ENCODE measurements at places on chromosomes 5 and 9. TPM values are rescaled to one million over a fixed set of nuclear protein-coding genes. Genes with fewer than 3 reads are reported as not detected.
A peak's percentile ranks its signal among the peaks of the same experiment; 100 is the strongest.

Gene GPX8
- 27.9 TPM for total RNA-seq

GRCh38 chr5:7808998-7809397, 41.9 kb downstream of the CFAP90 start:
- no peaks in the 10 kb centered on the region for H3K4me1 ChIP-seq
- DNase-seq = no peak
- no peaks in the 10 kb centered on the region for H3K27me3 ChIP-seq
- no peak overlapping the region for H3K27ac ChIP-seq
- no peaks in the 10 kb centered on the region for H3K36me3 ChIP-seq

Gene STRBP
- total RNA-seq = 0.43 TPM

GRCh38 chr5:41433552-41434181, 76.7 kb downstream of the PLCXD3 start:
- no peak overlapping the region for H3K27ac ChIP-seq
- H3K4me3 ChIP-seq = no peak overlapping the region
- H3K36me3 ChIP-seq = no peaks in the 10 kb centered on the region
- no peaks in the 10 kb centered on the region for H3K4me1 ChIP-seq
- H3K27me3 ChIP-seq = no peaks in the 10 kb centered on the region
- no peak for DNase-seq

Gene ADGRD2
- total RNA-seq = not detected

DNA sequence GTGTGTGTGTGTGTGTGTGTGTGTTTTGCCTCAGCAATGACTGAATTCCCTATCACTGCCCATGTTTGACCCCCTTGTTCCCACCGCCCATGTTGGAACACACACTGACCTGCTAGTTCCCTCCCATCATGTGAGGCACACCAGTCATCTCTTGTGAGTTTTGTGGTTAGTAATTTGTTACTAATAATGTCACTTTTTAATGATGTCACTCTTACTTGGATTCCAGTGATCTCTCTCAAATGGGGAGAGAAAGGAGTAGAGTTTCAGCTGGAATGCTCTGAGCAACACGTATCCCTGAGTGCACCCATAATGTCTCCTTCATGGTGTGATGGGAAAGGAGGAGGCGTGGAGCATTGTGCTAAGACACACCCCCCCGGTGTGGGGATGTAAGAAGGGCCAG, 172.6 kb downstream of the SH3GL2 start:
- H3K4me3 ChIP-seq = no peak overlapping the region
- H3K36me3 ChIP-seq = no peaks in the 10 kb centered on the region
- no peak overlapping the region for H3K27ac ChIP-seq

DNA sequence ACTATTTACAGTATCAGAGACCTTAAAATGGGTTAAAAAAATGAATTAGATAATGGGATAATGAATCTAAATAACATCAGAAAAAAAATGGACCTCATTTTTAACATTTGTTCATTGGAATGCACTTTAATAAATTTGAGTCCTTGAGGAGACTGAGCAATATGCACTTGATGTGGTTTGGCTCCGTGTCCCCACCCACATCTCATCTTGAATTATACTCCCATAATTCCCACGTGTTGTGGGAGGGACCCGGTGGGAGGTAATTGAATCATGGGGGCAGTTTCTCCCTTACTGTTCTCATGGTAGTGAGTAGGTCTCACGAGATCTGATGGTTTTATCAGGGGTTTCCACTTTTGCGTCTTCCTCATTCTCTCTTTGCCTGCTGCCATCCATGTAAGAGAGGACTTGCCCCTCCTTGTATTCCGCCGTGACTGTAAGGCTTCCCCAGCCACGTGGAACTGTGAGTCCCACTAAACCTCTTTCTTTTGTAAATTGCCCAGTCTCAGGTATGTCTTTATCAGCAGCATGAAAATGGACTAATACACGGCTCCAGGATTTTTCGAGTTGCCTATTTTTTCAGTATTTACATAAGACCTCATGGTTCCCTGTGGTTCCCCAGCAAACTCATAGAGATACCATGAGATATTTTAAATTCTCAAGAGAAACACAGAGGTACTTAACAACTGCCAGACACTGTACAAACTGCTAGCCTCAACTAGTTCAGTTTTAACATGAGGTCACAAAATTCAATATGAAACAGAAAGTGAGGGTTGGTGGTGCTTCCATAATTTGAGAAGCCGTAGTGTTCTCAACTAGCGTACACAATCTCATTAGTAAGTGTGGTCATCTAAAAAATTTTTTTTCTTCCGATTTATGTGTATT, 128.3 kb downstream of the TLE1 start:
- H3K4me3 ChIP-seq = no peak overlapping the region
- no peaks in the 10 kb centered on the region for H3K4me1 ChIP-seq

DNA sequence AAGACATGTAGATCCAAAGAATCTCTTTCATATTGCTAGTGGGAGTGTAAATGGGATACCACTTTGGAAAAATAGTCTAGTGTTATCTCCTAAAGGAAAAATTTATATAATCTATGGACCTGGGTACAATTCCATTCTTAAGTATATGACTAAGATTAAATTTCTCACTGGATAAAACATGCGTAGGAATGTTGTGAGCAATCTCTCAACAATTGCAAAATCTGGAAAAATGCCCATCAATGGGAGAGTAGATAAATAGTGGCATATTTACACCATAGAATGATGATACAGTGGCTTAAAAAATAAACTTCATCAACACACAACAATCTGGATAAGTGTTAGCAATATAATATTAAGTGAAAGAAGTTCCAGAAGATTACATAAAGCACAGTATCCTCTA, 469.5 kb downstream of the MAN2A1 start:
- no peak overlapping the region for H3K27ac ChIP-seq
- H3K4me1 ChIP-seq = no peaks in the 10 kb centered on the region
- DNase-seq = no peak
- no peak overlapping the region for H3K4me3 ChIP-seq

Gene FBP1
- 4.8 TPM for total RNA-seq

- H3K27me3 ChIP-seq = no peaks in the 10 kb centered on the region
- no peak for DNase-seq
Observed at GRCh38 chr9:119280740-119281485, 88.3 kb downstream of the BRINP1 start.

- no peak overlapping the region for H3K4me3 ChIP-seq
- H3K27me3 ChIP-seq = no peaks in the 10 kb centered on the region
- H3K36me3 ChIP-seq = no peaks in the 10 kb centered on the region
- DNase-seq = no peak
Observed at GRCh38 chr5:127452626-127453025, 64.8 kb upstream of the PRRC1 start.

GRCh38 chr9:107309271-107309670, 26.2 kb downstream of the RAD23B start:
- H3K27ac ChIP-seq = no peak overlapping the region
- H3K4me1 ChIP-seq = no peaks in the 10 kb centered on the region
- no peak for DNase-seq
- peaks cover 40% of the 10 kb centered on the region for H3K36me3 ChIP-seq
- no peak overlapping the region for H3K4me3 ChIP-seq

DNA sequence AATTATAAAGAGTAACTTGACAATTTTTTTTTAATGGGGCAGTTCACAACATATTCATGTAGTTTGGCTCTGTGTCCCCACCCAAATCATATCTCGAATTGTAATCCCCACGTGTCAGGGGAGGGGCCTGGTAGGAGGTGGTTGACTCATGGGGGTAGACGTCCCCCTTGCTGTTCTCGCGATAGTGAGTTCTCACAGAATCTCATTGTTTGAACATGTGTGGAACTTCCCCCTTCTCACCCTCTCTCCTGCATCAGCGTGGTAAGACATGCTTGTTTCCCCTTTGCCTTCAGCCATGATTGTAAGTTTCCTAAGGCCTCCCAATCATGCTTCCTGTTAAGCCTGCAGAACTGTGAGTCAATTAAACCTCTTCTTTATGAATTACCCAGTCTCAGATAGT, 40.7 kb downstream of the FBXW11 start:
- H3K4me3 ChIP-seq = no peak overlapping the region
- H3K27me3 ChIP-seq = no peaks in the 10 kb centered on the region
- no peaks in the 10 kb centered on the region for H3K36me3 ChIP-seq
- H3K27ac ChIP-seq = no peak overlapping the region

Gene TAF11L5
- total RNA-seq = not detected

- DNase-seq = no peak
- H3K36me3 ChIP-seq = no peaks in the 10 kb centered on the region
- H3K4me3 ChIP-seq = no peak overlapping the region
- peak overlapping the region; percentile 44 for H3K27ac ChIP-seq
- H3K27me3 ChIP-seq = no peaks in the 10 kb centered on the region
- peaks cover 24% of the 10 kb centered on the region for H3K4me1 ChIP-seq
Observed at GRCh38 chr5:34045996-34046395, 3.0 kb upstream of the C1QTNF3 start.

GRCh38 chr9:34717996-34718614, 8.2 kb upstream of the CCL21 start:
- no peak overlapping the region for H3K27ac ChIP-seq
- H3K36me3 ChIP-seq = no peaks in the 10 kb centered on the region

DNA sequence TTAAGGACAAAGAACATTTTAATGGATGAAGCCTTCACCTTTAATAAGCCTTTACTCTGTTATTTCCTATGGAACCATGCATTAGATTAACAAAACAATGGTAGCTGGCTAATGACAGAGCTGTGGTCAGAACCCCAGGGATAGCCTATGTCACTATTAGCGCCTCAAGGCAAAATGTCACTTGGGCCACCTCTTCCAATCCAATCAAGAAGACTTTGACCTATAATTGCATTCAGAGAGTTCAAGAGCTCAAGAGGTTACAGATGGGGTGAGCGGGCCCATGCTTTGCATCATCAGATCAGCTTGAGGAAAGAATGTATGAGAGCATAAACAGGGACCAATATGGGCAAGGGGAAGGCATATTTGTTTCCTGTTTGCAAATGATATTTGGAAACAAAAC, 425.1 kb downstream of the ARHGEF28 start:
- H3K4me1 ChIP-seq = peaks cover 2% of the 10 kb centered on the region
- H3K27me3 ChIP-seq = no peaks in the 10 kb centered on the region
- no peak overlapping the region for H3K4me3 ChIP-seq
- no peak overlapping the region for H3K27ac ChIP-seq

Gene NACC2
- 72.2 TPM for total RNA-seq

- H3K36me3 ChIP-seq = no peaks in the 10 kb centered on the region
- no peak for DNase-seq
- no peak overlapping the region for H3K4me3 ChIP-seq
- peak overlapping the region; percentile 26 for H3K27ac ChIP-seq
- no peaks in the 10 kb centered on the region for H3K27me3 ChIP-seq
Observed at GRCh38 chr5:91266184-91266705, 116.9 kb downstream of the ARRDC3 start.

GRCh38 chr5:135032695-135032998, 1.4 kb downstream of the PITX1 start:
- H3K27me3 ChIP-seq = peaks cover 25% of the 10 kb centered on the region
- no peak overlapping the region for H3K27ac ChIP-seq
- H3K4me1 ChIP-seq = peaks cover 18% of the 10 kb centered on the region
- H3K36me3 ChIP-seq = no peaks in the 10 kb centered on the region
- DNase-seq = no peak
- peak overlapping the region; percentile 73 for H3K4me3 ChIP-seq

DNA sequence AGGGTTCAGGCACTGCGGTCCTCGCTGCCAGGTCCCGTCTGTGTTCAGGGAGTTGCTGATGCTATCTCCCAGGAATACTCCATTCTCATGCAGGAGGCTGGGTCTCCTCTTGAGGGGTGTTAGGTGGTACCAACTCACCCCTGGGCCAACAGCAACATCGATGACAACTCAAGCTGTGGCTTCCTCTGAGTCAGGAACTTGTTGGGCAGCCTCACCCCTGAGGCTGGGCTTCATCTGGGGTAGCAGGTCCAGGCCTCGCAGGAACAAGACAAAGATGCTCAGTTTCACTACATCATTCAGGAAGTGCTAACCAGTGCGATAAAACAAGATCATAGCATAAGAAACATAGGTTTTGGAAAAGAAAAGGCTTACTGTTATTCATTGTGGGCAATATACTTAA, 125.9 kb downstream of the SYK start:
- DNase-seq = no peak
- H3K4me3 ChIP-seq = no peak overlapping the region
- H3K4me1 ChIP-seq = no peaks in the 10 kb centered on the region
- no peaks in the 10 kb centered on the region for H3K36me3 ChIP-seq
- no peaks in the 10 kb centered on the region for H3K27me3 ChIP-seq

Gene CDH12
- 0.11 TPM for total RNA-seq

Gene SLC25A2
- not detected for total RNA-seq

DNA sequence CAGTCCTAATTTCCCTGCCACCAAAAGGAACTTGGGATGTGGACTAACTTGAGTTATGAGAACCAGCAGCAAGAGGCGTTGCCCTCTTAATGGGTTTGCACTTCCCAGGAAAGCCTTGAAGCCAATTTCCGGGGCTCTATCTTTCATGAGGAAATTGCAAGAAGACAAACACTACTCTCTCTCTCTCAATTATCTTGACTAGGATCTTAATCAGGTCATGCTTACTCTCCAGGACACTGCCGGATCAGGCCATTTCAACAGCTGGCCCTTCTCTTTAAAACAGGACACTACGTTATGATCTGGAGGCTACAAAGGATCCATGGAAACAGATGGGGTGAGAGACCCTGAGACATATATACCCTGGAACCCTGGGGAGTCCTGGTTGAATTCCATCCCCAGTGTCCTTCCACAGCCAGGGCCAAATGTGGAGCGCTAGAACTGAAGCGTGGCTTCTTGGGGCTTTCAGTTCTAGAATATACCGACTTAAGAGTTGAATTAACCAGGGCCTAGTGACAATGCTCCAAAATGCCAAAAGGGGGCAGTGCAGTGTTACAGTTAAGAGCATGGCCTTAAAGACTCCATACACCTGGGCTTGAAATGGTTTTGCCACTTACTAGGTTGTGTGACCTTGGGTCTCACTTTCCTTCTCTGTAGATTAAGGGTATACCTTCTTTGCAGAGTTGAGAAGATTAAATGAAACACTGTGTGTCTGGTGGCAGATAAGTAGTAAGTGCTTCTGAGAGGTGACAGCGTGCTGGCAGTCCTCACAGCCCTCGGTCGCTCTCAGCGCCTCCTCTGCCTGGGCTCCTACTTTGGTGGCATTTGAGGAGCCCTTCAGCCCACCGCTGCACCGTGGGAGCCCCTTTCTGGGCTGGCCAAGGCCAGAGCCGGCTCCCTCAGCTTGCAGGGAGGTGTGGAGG, 21.1 kb downstream of the FAM219A start:
- no peak overlapping the region for H3K27ac ChIP-seq
- no peak for DNase-seq
- H3K4me3 ChIP-seq = no peak overlapping the region
- H3K36me3 ChIP-seq = no peaks in the 10 kb centered on the region

- H3K27me3 ChIP-seq = no peaks in the 10 kb centered on the region
- no peak overlapping the region for H3K27ac ChIP-seq
- no peak overlapping the region for H3K4me3 ChIP-seq
- DNase-seq = no peak
Observed at GRCh38 chr5:54610197-54610944, 92.8 kb downstream of the SNX18 start.

DNA sequence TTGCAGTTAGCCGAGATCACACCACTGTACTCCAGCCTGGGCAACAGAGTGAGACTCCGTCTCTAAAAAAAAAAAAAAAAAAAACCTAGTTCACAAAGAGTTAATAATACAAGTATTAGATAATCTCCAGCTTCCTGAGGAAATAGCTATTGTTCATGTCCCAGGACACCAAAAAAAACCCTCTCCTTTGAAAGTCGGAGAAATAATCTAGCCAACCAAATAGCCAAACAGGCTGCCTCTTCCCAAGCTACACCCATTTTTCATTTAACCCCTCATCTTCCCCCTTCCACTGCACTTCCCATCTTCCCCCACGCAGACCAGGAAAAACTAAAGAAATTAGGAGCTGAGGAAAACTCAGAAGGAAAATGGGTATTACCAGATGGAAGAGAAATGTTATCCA, 23.6 kb downstream of the CNOT8 start:
- H3K4me3 ChIP-seq = no peak overlapping the region
- no peak overlapping the region for H3K27ac ChIP-seq
- H3K4me1 ChIP-seq = no peaks in the 10 kb centered on the region
- no peak for DNase-seq
- peaks cover 60% of the 10 kb centered on the region for H3K36me3 ChIP-seq

GRCh38 chr5:133519191-133519590, 93.2 kb downstream of the FSTL4 start:
- DNase-seq = no peak
- no peaks in the 10 kb centered on the region for H3K36me3 ChIP-seq
- H3K4me3 ChIP-seq = no peak overlapping the region
- H3K27me3 ChIP-seq = no peaks in the 10 kb centered on the region

Data from ascending aorta (tissue), 2 donors.